ENCODE measurements at places on chromosomes 12 and 14. TPM values are rescaled to one million over a fixed set of nuclear protein-coding genes. Genes with fewer than 3 reads are reported as not detected.
A peak's percentile ranks its signal among the peaks of the same experiment; 100 is the strongest.

DNA sequence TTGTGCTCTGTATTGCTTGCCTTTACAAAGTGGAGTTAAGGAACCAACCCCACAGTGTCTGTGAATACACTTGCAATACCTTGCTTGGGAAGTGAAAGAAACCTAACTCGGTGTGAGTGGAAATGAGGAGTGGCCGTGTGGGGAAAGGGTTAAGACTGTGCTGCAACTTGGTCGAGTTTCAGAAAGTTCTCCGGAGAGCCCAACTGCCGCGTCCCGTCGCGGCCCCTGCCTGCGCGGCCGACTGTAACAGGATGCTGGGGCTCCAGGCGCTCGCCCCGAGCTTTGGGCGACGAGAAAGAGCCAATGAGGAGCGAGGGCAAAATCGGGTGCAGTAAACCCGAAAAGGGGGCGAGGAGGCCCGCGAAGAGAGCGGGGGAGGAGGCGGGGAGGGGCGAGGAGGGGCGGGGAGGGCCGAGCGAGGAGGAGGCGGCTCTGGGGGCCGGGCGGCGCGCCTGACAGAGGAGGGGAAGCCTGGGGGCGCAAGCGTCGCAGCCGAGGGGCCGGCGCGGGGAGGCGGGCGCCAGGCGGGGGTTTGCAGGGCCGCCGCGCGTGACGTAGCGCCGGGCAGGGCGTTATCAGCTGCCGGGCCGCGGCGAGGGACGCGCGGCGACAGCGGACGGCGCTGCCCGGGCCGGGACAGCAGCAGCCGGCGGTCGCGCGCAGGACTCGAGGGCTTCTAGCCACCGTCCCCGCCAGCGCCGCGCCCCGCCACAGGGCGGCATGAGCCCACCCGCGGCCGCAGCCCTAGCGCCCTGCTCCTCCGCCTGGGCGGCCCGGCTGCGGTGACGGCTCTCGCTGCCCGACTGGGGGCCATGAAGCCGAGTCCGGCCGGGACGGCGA, at the start of gene DACT1:
Gene DACT1, plus strand, starts transcription at position 572 of the 840 bp plus-strand sequence. Its CDS starts 241 bp downstream, at position 813.
- peak; percentile 95 for DNase-seq

GRCh38 chr12:125159702-125160101, 94.5 kb downstream of the AACS start:
- no peak for DNase-seq

GRCh38 chr14:81033698-81034240, 78.3 kb downstream of the TSHR start:
- no peak for DNase-seq

Gene FAM90A1
- not detected for total RNA-seq

DNA sequence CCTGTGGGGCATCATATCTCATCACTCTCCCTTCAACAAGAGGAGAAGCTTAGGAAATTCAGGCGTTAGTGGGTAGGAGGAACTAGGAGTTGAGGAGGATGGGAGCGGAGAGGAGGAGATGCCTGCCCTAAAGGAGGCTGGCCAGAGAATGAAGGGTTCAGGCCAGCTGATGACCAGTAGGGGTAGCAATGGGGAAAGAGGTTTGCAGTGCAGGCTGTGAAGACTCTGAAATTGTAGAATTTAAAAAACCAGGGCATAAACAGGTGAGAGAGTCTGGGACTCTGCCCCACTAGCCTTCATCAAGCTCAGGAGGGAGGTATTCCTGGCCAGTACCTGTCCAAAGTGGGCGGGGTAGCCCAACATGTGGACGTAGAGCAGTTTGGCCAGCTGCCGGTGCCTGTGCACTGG, 809 bp downstream of the AP1G2 start:
- DNase-seq = peak; percentile 85

Gene PHLDA1
- 4.9 TPM for total RNA-seq
